ENCODE measurements at places on chromosomes 4 and X.

- no peak for DNase-seq
Measured at GRCh38 chr4:57083090-57083489, 27.1 kb downstream of the IGFBP7 start.

- no peak for DNase-seq
Measured at GRCh38 chr4:87799301-87800113, at the start of gene IBSP. Gene IBSP, plus strand, starts transcription at chr4:87799554. Its CDS starts 2,808 bp downstream, at chr4:87802362.

DNA sequence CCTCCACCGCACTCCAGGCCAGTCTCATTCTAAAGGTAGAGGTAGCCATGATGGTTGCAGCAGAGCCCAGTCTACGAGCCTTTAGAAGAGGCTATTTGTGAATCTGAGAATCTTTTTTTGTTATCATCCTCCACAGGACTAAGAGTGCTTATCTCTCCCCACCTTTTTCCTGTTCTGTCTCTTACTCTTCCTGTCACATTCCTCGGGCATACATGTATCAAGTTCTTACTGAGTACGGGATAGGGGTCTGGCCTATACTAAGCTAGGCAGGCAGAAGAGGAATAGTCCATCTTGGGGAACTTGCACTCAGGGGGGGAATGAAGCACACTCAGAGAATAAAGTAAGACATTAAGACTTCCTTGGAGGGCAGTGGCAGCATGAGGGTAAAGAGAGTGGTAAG is 25.7 kb downstream of the LAS1L start:
- no peak for DNase-seq

DNA sequence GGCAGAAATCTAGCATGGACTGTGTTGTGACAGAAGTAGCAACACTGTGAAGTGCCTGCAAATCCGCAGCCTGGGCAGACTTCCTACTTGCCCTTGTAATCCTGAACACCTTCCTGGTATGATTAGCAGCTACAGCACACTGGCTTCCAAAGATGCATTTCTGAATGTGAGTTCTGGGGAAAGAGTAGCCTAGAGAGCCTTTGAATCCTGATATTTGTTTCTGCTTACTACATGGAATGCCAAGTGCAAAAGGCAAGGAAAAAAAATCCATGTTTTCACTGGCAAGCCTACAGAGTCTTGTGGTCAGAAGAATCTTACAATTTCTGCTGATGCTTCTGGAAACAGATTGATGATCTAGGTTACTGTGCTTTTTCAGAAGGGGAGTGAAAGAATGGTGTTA is 223.7 kb downstream of the COL25A1 start:
- no peak for DNase-seq

DNA sequence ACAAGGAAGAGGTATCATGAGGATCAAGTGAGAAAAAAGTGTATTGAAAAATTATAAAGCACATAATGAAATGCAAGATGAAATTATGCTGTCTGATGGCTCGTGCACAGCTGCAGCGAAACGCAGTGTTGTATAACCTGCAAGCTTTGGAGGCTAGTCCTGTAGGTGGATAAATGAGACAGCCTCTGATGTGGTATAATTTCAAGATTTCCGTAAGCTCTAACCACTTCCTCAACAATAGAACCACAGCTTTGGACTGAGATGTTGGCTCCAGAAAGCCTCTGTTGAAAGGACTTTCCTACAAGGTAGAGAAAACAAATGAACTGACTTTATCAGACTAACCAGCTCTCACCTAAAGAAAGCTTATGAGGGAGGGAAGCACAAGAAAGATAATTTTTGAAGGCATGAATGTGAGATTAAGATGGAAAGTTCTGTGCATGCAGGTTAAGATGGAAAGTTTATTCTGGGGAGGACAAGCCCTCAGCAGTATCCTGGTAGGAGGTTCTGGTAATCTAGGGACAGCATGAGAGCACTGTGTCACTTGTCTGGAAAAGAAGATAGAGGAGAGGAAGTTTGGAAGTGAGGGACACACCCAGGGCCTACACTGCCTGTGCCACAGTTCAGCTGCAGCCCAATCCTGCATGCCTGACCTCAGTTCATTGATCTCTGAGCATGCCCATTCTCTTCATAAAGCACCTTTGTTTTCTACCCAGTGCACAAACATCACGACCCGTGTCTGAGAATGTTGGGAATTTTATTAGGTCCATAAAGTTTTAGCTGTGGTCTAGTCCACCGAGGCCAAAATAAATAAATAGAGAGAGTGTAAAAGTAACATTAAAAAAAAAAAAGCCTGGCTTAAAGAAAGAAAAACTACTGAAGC is 161.5 kb upstream of the SFRP2 start:
- no peak for DNase-seq

DNA sequence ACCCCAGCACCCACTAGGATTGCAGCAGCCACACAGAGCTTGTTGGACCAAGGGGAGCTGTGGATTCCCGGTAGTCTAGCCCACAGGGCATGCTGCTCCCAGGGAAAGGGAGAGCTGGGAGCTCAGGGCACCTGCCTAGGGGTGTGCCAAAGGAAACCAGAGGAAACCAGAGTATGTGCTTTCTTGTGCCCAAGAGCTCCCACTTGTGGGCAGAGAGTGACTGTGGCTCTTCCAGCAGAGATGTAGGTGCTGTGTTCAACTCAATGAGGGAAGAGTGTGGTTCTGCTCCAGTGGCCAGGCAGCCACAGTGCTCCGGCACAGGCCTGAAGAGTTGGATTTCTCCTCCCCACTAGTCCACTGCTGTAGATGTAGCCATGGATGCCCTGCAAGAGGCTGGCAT is 1050.0 kb upstream of the INTU start:
- no peak for DNase-seq

- DNase-seq, result no peak
Measured at GRCh38 chr4:142840516-142841123, 5.5 kb downstream of the INPP4B start.

GRCh38 chr4:53592686-53593501 is 1.6 kb upstream of the LNX1 start:
- no peak for DNase-seq

Data from C1 segment of cervical spinal cord (tissue), 14 donors.